ENCODE measurements at places on chromosomes 13 and 19. TPM values are rescaled to one million over a fixed set of nuclear protein-coding genes. Genes with fewer than 3 reads are reported as not detected.
A peak's percentile ranks its signal among the peaks of the same experiment; 100 is the strongest.

The PGLYRP2 gene
- total RNA-seq = not detected

- DNase-seq = no peak
These were observed 18.4 kb upstream of the S1PR4 start for GRCh38 chr19:3160219-3160618.

GRCh38 chr13:43057653-43058317 lies 34.4 kb downstream of the DNAJC15 start:
- DNase-seq = no peak

The ZIC2 gene
- total RNA-seq = 5.2 TPM

The KLK10 gene
- 1.5 TPM for total RNA-seq

- no peak for DNase-seq
These were observed 1556.8 kb upstream of the MIR17HG start for GRCh38 chr13:89790696-89791095.

The F7 gene
- total RNA-seq = not detected

DNA sequence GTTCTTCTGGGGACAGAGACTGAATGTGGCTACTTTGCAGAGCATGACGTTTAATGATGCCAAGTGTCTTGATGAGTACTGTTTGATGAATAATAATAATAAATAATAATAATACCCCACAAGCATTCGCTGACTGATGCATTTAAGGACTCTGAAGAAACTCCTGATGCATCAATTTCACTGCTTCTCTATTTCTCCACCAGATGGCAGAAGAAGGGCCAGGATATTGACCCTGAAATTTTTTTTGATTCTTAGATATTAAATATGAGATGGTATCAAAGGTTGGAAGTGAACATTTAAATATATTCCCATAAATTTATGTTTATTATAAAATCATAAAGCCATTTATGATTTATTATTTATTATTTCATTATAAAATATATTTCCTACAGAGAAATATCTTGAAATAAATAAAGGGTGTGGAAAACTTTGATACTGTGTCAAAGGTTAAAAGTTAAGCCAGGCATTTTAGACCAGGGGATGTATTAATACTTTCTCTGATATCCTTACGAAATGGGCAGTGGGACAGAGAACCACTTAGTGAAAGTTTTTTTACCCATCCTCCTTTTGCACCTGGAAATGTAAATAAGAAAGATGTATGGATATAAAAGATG lies 170.9 kb downstream of the LACC1 start:
- no peak for DNase-seq

- DNase-seq = no peak
These were observed 8.2 kb downstream of the LAMP1 start for GRCh38 chr13:113305208-113305607.

- no peak for DNase-seq
These were observed 25.9 kb upstream of the GATAD2A start for GRCh38 chr19:19379527-19379926.

The SOX1 gene
- total RNA-seq = not detected

The ADGRL1 gene
- 9.7 TPM for total RNA-seq

The IRS2 gene
- 0.35 TPM for total RNA-seq

DNA sequence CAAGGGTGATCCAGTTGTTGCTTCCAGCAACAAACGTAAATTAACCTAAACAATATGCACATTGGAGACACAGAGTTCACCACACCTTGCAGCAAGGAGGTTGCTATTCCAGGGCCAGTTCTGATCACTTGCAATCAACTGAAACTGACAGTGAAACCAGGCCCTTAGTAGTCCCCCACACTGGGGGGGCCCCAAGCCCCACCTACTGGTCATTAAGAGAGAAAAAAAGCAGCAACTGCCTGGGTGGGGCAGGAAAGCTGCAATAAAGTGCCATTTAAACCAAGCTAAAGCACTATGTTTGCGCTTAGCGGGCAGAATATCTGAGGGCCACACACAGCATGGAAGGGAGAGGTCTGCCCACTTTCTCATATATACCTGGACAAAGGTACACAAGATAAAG lies 51.5 kb downstream of the ATP7B start:
- no peak for DNase-seq

- DNase-seq = no peak
These were observed 18.1 kb downstream of the ARHGEF18 start for GRCh38 chr19:7366701-7367420.

The S1PR2 gene
- 14.6 TPM for total RNA-seq

DNA sequence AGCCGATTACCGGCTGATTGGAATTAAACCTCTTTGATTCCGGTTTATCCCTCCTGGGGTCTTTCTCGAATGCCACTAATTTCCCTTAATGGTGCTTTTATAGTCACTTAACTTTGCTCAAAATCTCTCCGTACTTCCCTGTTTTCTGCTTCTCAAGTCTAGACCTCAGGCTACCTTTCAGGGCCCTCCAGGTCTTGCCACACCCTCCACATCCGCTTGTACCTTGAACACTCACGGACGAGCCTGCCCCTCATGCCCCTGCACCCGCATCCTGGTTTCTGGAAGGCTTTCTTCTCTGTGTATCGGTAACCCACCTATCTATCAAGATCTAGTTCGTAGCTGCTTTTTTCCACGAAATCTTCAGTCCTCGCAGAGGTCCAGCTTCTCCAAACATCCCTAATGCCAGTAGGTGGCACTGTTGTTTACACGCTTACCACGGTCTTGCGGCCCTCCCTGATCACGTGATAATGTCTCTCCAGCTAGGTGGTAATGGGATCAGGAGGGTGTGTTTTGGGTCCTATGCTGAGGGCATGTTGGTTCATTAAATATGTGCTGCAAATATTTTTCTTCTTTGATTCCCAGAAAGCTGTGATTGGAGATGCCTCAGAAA lies 13.8 kb downstream of the ATP12A start:
- DNase-seq = peak; percentile 19

The TMIGD2 gene
- not detected for total RNA-seq

- DNase-seq = no peak
These were observed 24.7 kb downstream of the FRY start for GRCh38 chr13:32056316-32056715.

The TSKS gene
- total RNA-seq = not detected

The ARMC6 gene
- total RNA-seq = 267 TPM

The LGALS7 gene
- total RNA-seq = not detected

The KRI1 gene
- 43.3 TPM for total RNA-seq

- no peak for DNase-seq
These were observed 109.7 kb upstream of the KLF12 start for GRCh38 chr13:74243637-74244526.

DNA sequence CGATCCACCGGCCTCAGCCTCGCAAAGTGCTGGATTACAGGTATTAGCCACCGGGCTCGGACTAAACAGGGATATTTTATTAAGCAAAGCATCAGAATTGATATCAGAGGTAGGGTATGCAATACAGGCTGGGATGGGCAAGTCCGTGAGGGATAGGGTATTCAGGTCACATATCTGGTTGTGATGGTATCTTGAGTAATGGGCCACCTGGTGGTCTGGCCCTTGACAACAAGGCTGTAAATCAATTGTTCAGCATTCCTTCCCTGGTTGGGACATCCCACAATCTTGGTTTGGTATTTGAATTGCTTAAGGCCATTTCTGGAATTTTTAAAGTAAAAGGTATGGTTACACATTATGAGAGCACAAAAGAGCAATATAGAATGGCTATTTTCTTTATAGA lies 1588.0 kb downstream of the SLITRK1 start:
- no peak for DNase-seq

The DENND1C gene
- total RNA-seq = not detected

- DNase-seq = peak; percentile 43
These were observed 263.5 kb downstream of the FOXO1 start for GRCh38 chr13:40402931-40403431.

- DNase-seq = no peak
These were observed 325.0 kb downstream of the DNAJC15 start for GRCh38 chr13:43348397-43348796.

DNA sequence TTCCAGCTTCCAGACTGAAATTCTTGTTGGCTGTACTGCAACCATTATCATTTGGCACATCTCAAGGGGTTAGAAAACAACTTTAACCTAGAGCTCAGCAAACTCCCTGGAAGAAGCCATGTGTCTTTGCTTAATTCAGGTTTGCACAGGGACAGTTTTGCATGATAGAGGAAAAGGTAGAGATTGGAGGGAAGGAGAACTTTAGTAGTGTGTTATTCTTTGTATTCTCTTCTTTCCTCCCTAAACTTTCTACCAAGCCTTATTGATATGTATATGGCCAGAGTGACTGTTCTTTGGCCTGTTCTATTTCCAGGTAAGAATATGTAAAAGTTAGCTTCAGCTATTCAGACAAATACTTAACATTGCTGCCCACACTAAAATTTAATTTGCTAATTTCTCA lies 53.1 kb downstream of the UGGT2 start:
- no peak for DNase-seq

The PTOV1 gene
- 45.1 TPM for total RNA-seq

DNA sequence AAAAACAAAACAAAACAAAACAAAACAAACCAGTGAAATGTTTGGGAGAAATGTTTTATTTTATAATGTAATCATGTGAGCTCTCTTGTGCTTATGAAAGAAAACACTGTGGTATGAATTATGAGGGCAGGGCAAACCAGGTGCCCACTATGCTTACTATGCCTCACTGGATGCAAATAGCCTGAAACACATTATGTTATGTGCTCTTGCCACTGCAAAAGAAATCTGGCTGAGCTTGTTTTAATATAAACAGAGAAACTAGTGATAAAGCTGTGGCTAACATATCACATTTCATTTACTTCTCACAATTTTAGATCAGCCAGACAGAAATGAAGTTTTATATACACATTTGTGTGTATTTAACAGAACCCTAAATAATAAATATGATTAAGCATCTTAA lies 8.7 kb upstream of the NBEA start:
- no peak for DNase-seq

DNA sequence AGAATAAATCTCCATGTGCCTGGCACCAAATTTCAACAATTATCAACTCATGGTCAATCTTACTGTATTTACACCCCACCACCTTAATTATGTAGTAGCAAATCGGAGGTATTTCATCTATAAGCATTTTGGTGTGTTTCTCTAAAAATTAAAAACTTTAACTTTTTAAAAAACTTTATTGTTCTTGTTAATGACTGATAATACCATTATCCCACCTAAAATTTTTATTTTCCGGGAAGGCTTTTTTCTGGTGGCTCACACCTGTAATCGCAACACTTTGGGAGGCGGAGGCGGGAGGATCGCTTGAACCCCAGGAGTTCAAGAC lies 453 bp upstream of the PDCD2L start:
- no peak for DNase-seq

- DNase-seq = no peak
These were observed 32.5 kb upstream of the KATNAL1 start for GRCh38 chr13:30339738-30340330.

DNA sequence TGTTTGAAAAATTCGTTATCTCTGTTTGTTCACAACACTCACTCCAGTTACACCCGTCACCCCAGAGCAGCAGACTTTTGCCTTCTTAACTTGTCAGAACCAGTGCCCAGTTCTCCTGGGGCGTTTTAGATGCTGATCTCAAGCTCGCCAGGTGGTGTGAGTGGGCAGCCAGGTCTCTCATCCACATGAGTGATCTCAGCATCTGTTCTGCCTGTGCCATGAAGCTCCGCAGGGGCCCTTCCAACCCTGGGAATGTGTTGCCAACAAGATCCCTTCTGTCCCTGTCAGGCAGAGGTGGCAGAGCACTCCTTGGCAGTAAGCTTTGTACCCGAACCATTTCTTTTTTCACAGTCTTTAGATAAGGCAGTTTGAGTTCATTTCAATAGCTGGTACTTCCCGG lies 896.5 kb downstream of the UQCRFS1 start:
- no peak for DNase-seq

DNA sequence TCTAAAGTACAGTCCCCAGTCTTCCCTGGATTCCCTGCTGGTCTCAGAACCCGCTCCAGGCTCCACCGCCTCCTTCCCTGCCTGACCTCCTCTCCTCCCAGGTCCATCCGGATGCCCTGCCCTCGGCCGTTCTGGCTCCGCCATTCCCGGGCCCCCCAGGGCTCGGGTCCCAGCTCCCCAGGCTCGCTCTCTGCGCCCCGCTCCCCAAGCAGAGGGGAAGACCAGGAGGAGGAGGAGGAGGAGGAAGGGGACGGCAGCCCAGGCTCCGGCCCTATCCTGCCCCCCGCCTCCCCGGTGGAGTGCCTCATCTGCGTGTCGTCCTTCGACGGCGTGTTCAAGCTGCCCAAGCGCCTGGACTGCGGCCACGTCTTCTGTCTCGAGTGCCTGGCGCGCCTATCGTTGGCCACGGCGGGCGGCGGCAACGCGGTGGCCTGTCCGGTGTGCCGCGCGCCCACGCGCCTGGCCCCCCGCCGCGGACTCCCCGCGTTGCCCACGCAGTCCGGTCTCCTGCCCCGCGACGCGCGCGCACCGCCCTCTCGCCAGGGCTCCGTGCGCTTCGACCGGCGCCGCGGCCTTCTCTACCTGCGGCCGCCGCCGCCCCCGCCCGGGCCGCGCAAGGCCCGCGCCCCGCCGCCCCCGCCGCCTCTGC lies 647 bp downstream of the RNF225 start:
- no peak for DNase-seq

- DNase-seq = no peak
These were observed 6.5 kb downstream of the KCNN4 start for GRCh38 chr19:43774103-43774939.

- DNase-seq = peak; percentile 96
These were observed 2.7 kb downstream of the UHRF1 start for GRCh38 chr19:4911786-4912672.

- no peak for DNase-seq
These were observed 251.4 kb upstream of the MAB21L1 start for GRCh38 chr13:35727881-35728280.

DNA sequence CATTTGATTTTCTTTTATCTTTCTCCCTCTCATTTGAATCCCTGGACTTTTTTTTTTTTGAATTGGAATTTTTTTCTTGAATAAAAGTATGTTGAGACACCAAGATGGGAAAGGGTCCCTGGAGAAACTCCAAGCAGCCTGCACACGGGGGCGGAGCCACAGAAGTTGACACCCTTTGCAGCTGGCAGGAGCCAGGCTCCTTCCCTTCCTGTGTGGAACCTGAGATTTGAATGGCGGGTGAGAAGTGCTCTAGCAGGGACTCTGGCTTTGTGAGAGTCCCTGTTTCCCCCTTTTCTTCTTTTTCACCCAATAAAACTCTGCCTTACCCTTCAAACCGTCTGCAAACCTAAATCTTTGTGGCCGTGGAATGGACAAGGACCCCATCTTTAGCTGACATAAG lies 1381.0 kb upstream of the MIR17HG start:
- DNase-seq = no peak

All from MG63 (cell line).